ENCODE measurements at places on chromosomes 13 and 19.

GRCh38 chr19:50380137-50380536, 3.9 kb downstream of the NR1H2 start:
- no peak for DNase-seq

DNA sequence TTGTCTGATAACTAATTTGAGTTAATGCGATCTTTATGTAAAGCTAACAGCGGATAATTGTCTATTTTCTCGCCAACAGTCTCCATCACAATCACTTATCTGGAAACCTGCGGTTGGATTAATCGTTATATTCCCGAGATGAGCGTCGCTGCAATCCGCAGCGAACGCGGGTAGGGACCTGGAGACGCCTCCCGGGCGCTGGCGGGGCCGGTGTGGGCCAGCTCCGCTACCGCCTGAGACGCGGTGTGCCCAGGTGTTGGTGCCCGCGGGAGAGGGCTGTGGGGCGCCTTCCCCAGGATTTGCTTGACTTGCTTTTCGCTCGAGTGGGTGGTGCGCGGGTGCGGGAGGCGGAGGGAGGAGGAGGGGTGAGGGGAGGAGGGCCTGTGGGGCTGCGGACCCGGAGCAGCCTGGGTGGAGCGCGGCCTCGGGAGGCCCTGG, 38.3 kb downstream of the SOX1 start:
- DNase-seq, result no peak

DNA sequence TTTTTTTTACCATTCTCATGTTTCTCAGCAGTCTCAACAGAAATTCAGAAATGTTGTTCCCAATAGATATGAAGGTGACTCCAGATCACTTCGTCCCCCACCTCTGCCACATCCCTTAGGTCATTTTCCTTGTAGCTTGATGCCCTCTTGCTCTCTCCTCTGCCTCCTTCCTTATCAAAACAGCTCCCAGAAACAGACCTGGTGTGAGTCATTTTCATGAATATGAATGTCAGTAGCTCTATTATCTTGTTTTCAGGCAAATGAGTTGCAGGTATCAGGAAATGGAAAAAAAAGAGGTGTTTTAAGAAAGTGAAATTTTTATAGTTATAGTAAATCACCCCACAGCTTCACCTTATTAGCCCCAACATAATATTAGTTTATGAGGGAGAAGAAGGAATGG, 539.3 kb downstream of the SUCLA2 start:
- DNase-seq, result no peak

DNA sequence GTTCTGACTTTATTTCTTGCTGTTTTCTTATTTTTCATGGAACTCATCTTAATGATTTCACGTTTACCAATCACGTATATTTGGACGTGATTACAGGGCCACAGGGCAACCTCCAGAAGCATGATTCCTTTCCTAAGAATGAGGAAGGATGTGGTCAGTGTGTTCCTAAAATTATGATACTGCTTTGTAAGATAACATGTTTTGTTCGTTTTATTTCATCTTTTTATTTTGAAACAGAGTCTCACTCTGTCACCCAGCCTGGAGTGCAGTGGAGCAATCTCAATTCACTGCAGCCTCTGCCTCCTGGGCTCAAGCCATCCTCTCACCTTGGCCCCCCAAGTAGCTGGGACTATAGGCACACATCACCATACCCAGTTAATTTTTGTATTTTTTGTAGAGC, 24.8 kb upstream of the LAIR1 start:
- no peak for DNase-seq

DNA sequence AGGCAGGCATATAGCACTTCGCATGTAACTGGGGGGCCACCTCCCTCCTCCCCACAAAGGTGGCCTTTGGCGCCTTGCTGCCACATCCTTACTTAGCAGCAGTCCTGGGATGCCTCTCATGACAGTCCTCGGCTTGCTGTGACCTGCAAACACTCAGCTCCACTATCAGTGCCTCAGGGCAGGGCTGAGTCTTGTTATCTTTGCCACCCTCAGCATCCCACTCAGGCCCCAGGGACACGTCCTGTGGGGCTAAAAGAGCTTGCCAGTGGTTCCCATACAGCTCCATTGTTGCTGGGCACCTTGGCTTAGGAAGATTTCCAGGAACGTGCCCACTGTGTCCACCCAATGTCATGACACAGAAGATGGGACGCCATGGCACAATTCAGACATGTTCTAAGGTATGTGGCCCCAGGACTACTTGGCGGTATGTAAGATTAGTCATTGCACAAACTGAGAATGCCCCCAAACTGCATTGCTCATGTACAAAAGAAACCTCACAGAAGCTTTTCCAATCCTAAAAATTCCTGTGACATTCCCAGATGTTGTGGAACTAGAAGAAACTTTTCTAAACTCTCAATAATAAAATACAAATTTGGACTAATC, 16.3 kb downstream of the DOCK9 start:
- DNase-seq, result no peak

GRCh38 chr19:52567921-52568320, 2.2 kb upstream of the ZNF701 start:
- no peak for DNase-seq

GRCh38 chr13:51330791-51331190, 8.7 kb upstream of the SERPINE3 start:
- DNase-seq, result no peak

- DNase-seq, result no peak
Measured at GRCh38 chr13:76245920-76246319, 609.8 kb downstream of the LMO7 start.

GRCh38 chr19:30076751-30077670, 135.0 kb downstream of the URI1 start:
- no peak for DNase-seq

DNA sequence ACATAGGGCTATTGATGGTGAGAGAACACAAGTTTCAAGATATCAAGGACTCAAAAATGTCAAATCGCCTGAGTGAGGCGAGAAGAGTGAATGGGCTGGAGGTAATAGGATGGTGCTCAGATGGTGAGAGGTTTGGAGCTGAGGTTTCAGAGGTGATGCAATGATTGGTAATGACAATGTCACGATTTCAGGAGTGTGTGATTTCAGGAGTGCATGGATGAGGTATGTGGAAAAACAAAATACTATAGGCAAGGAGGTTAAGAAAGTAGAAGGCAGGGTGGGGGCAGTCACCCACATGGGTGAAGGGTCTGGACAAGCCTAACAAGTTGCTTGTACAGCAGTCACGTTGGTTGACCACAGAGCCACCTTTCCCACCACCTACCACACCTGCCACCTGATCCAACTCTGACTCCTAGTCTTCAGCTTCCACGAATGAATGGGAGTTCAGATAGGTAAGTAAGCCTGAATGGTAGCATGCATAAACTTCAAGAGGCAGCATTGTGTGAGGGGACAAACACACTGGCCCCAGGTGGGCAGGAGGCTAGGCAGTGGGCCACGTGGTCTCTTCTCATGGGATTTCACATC, 71.5 kb downstream of the RUBCNL start:
- DNase-seq, result no peak

- no peak for DNase-seq
Measured at GRCh38 chr13:50437252-50437651, 406.2 kb downstream of the DLEU7 start.

DNA sequence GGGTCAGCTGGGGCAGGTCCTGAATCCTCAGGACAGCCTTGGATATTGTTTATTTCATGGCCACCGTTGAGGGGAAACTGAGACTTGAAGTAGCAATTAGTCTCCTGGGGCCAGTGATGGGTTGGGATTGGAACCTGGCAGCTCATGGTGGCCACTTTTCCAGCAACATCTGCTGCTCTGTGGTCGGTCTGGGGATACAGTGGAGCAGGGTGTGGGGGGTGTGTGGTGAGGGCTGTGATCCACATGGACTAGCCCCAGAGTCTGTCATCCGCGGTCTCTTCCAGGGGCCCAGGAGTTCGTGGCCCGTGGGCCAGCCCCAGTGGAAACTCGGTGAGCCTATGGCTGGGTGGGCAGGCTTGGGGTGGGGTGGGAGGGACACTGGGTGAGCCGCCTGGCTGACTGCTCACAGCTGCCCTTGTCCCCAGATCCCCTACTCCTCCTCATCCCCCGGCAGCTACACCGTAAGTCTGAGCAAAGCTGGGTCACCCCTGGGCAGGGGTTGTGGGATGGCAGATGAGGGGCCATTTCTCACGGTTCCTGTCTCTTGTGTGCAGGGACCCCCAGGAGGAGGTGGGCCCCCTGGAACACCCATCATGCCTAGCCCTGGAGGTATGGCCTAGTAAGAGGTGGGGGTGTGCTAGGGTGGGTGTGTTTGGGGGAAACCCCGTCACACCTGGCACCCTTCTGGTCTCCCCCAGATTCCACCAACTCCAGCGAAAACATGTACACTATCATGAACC, 5.5 kb downstream of the ISYNA1 start:
- no peak for DNase-seq

GRCh38 chr13:107069108-107069776, 501.3 kb upstream of the ARGLU1 start:
- no peak for DNase-seq

DNA sequence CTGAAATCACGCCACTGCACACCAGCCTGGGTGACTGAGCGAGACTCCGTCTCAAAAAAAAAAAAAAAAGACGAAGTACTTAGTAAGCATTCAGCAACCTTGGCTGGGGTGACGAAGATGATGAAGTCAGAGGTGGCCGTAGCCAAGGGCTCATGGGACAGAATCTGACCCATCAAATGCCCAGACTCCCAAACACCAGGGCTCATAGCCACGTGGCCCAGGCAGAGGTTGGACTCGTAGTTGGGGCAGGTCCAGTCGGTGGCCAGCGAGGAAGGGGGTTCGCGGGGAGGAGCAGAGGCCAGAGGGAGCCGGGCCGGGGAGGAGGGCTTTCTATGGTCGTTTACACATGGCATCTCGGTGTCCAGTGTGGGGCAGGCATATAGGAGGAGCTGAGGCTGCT, 52.1 kb upstream of the EHD2 start:
- no peak for DNase-seq

All from esophagus squamous epithelium (tissue), 5 donors.